Fibroblast of skin of left quadriceps (primary cell): ENCODE measurements at places on chromosomes 7 and 10.

- DNase-seq = no peak
These were observed 211.9 kb upstream of the ETV1 start for GRCh38 chr7:14201353-14201752.

- DNase-seq = no peak
These were observed 131.8 kb upstream of the TRIM24 start for GRCh38 chr7:138328215-138328614.

- DNase-seq = no peak
These were observed 4.7 kb upstream of the MGMT start for GRCh38 chr10:129462257-129462795.

- DNase-seq = no peak
These were observed 5.6 kb downstream of the DAGLB start for GRCh38 chr7:6442114-6442513.

DNA sequence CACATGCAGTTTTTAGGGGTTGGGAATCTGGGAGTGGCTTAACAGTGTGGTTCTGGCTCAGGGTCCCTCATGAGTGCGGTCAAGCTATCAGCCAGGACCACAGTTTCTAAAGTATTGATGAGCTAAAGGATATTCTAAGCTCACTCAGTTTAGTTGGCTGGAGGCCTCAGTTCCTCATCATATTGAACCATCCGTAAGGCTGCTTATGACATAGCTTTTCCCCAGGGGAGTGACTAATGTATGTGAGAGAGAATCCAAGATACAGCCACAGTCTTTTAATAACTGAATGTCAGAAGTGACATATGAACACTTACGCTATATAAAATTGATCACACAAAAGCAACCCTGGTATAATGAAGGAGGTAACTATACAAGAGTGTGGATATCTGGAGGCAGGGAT is 245.3 kb downstream of the POLR1F start:
- DNase-seq = no peak

DNA sequence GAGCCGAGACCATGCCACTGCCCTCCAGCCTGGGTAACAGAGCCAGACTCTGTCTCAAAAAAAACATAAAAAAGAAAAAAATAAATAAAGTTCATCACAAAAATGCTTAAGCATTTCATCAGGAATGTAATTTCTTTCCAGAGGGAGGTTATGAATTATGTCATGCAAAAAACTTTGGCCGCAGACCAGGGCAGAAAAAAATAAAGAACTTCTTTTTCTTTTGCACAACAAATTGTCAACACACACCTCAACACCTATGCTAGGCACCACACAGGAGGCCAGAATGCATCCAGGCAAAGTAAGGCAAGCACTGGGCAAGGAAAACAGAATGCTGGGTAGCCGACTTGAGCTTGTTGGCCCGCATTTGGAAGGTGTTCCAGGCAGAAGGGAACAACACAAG is 3.9 kb downstream of the C10orf62 start:
- no peak for DNase-seq

DNA sequence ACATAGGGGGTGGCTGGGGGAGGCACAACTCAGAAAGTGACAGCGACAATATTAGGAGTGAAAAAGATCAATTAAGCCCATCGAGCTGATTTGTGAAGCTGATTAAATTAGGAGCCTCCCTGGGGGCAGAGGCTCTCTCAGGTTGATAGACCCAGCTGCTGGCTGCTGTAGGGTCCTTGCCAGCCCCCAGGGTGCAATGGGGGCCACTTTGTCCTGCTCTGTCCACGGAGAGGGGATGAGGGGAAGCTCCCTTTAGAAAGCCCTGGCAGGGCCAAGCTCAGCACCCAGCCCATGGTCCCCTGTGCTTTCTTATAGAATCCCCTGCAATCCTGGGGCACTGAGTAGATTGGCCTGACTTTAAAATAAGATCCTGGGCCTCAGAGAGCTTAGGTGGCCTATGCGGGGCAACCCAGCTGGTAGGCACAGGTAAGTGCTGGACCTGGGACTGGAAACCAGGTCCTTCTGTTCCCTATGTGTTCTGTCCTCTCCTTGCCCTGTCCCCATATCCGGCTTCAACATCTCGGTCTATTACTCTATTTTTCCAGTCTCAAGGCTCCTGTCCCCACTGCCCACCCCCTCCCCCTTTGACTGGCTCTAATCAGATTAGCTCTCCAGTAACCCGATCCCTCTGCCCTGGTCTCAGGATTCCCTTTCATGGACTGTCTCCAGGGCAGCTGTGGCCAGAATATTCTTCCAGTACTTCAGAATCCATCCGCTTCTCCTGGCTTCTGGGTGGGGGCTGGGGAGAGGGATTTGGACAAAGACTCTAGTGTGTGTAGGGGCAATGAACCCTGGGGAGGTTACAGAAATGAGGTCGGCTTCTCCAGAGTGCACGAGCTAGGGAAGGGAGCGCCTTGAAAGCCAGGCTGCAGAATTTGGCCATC is 259.6 kb downstream of the RPS24 start:
- no peak for DNase-seq

DNA sequence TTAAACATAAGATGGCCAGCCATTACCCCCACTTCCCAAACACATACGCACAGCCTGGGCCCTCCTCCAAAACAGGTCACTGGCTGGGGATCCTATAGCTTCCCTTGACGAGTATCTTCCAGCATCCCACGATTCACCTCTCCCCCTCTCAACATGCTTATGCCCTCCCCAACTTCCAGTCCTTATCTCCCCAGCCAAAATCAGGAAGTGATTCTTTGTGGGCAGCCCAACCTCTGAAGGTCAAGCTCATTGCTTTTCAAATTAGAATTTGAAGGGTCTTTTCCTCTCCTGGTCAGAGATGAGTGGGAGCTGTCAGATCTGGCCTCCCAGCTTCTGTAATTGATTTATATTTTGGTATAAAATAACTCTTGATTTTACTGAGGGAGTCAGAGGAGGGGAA is 133.6 kb downstream of the ATXN7L1 start:
- no peak for DNase-seq

DNA sequence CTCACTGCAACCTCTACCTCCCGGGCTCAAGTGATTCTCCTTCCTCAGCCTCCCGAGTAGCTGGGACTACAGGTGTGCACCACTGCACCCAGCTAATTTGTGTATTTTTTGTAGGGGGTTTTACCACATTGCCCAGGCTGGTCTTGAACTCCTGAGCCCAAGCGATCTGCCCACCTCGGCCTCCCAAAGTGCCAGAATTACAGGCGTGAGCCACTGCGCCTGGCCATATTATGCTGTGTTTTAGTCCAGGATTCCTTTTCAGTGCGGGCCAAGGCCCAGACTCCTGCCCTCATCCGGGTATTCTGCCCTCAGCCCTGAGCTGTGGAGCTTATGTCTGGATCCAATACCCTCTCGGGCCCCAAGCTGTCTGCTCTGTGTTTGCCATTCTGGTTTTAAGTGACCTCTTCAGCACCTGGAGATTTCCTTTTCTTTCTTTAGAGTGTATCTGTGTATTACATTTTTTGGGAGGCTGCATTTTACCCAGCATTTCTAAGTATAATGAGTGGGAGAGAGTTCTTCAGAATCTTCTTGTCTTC is 114.9 kb downstream of the BUB3 start:
- no peak for DNase-seq

- peak; percentile 32 for DNase-seq
These were observed at the start of gene CFAP46 for GRCh38 chr10:132942101-132943057. Gene CFAP46 (minus strand): TSS chr10:132942570. CDS start chr10:132942484, 86 bp downstream.

- no peak for DNase-seq
These were observed 16.6 kb downstream of the JAZF1 start for GRCh38 chr7:28163949-28164348.

DNA sequence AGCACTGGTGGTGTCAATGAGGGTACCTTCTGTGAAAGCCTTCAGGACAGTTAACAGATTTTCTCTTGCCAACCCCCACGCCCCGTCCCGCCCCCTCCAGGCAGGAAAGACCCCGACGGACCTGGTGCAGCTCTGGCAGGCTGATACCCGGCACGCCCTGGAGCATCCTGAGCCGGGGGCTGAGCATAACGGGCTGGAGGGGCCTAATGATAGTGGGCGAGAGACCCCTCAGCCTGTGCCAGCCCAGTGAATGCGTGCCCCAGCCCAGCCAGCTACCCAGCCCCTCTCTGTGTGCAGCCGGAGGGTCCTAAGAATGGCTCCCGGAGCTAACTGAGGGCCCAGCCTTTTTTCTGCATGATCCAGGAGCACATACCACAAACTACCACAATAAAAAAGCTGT is 713 bp upstream of the HOGA1 start:
- no peak for DNase-seq

DNA sequence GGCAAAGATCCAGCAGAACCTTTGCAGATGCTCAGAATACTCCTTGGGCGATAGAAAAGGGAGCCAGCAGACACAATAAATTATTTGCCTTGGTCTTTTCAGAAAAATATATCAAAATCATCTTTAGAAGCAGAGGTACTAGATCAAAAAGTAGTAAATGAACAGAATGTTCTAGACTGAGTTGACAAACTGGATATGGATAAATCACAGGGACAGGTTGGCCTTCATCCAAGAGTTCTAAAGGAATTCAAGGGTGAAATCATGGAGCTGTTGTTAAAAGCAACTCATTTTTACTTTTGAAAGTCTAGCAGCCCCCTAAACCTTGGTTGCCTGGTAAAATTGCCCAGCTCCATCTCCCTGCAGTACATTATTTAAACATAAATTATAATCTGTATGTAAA is 99.1 kb downstream of the PLCE1 start:
- no peak for DNase-seq

GRCh38 chr7:38373155-38373554 is 99.7 kb upstream of the TARP start:
- no peak for DNase-seq

DNA sequence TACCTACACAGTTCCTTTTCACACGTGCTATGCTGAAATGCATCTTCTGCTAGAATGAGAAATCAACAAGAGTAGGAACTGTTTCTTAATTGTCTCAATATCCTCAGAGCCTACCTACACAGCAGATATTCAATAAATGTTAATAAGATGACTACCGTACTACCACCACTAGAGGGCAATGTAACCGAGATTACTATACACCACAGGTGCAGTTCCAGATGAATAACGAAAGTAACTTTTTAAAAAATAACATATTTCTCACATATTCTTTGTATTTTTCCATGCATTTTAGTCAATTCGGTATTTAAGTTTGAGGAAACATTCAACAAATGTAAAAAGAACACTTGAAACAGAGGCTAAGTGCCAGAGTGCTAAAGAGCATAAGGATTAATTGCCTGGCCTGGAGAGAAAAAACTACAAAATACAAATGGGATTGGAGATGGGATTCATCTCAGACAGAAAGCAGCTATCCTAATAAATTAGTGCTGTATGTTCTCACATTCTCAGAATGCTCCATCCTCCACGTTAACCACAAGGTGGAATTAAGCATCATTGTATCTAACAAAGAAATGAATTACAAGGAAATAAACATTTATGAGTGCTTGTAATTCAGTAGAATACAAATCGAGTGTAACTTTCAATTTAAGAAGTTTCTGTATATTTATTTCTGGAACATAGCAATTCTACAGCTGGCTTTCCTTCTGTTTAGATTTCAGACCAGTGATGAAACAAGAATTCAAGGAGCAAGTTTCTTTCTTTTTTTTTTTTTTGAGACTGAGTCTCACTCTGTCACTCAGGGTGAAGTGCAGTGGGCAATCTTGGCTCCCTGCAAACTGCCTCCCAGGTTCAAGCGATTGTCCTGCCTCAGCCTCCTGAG is 20.3 kb upstream of the HECTD2 start:
- no peak for DNase-seq

GRCh38 chr10:124222988-124223710 is 129.8 kb upstream of the CHST15 start:
- no peak for DNase-seq

- DNase-seq = peak; percentile 52
These were observed 98.2 kb upstream of the DKK1 start for GRCh38 chr10:52215745-52216361.

GRCh38 chr7:70706204-70706603 is 425.7 kb upstream of the GALNT17 start:
- DNase-seq = no peak

- DNase-seq = no peak
These were observed 276.2 kb downstream of the USP6NL start for GRCh38 chr10:11335167-11335652.

- no peak for DNase-seq
These were observed 1.5 kb upstream of the WDR37 start for GRCh38 chr10:1054684-1055083.

GRCh38 chr10:112352044-112352443 is 21.9 kb upstream of the ACSL5 start:
- no peak for DNase-seq

- no peak for DNase-seq
These were observed 17.4 kb upstream of the CCDC172 start for GRCh38 chr10:116306847-116307246.

- no peak for DNase-seq
These were observed 140.9 kb upstream of the MKLN1 start for GRCh38 chr7:131186816-131187215.

GRCh38 chr7:117010375-117011133 is 57.3 kb downstream of the ST7 start:
- DNase-seq = no peak
